ENCODE measurements at places on chromosomes 5 and 9.

DNA sequence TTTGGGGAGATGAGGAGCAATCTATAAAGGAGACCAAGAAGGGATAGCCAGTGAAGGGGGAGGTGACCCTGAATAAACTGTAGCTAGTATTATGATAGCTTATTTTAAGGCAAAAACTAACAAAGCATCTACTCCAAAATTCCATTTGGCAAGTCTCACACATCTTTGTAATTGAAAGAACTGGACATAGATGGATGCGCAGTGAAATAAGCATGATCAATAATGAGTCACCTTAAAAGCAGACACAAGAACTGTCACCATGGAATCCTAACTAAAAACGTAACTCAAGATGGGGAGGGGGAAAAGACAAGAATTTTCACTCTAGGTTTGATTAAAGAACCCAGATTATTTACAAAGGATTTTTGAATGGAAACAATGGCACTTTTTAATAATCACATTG, 164.5 kb downstream of the MED27 start:
- no peak for DNase-seq

DNA sequence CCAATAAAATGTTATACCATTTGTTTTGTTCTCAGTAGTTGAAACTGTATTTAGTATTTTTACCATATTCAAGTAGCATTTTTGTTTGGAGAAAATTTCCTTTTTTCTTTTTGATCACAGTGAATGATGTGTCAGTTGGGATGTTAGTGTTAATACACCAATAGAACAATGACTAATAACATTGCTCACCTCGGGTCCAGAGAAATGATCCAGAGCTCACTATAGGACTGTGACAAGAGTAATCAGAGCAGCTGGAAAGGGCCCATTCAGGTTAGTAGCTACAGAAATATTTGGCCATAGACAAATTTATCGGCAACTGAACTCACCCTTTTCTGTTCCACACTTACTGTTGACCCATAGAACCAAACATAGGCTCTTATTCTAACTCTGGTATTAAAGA, 989.2 kb downstream of the TLE4 start:
- no peak for DNase-seq

GRCh38 chr9:90991953-90992352, 190.3 kb downstream of the SYK start:
- no peak for DNase-seq

DNA sequence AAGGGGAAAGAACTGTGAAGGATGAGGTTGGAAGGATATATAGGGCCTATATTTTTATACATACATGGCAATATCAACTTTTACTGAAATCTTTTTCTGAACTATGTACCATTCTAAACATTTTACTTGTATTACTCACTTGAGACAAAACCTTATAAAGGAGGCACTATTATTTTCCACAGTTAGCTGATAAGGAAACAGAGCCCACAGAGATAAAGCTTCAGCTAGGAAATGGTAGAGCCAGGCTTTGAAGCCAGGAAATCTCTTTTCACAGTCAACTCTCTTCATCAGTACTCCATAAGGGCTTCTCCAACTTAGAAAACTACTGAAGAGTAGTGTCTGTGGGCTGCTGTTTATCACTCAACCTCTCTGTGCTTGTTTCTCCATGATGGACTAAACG, 613.7 kb downstream of the PRELID2 start:
- DNase-seq: no peak

Measured in stimulated activated CD8-positive, alpha-beta memory T cell treated with anti-CD3 and anti-CD28 coated beads, Interleukin-4, amount 100 ng/mL, for 4 hours (primary cell).